IPS DF 19.7 (cell line): ENCODE measurements at places on chromosomes 12 and 14.

DNA sequence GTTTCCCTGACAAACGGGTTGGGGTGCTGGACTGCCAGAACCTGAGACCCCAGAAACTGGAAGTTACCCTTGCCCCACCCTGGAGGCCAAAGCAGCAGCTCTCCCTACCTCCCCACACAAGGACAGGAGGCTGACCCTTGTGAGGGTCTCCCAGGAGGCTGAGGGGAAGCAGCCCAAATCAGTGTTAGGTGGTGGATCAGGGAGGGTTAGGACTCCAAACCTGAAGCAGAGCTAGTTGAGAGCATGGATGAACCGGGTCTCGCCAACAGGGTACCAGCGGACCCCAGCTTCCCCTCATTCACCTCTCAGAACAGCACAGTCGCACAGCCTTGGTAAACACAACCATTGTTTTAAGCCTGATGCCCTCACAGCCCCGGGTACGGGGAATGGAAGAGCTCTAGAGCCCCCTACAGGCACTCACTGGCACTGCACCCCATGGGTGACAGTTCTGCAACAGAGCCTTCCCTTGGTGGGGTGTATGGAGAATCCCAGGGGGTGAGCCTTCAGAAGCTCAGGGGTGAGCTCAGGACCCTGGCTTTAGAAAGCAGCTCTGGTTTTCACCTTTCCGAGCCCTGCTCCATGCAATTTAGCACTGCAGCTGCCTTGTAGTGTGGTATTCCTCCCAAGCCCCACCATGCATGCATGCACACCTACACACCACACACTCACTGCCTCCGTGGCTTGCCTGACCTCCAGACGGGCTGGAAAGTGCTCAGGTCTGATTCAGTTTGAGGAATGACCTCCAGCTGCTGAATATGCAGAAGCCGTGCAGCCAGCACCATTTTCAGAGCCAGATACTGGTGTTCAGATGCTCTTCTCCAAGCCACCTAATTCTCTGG is 11.2 kb downstream of the ESRRB start:
- DNase-seq: peak; percentile 23

DNA sequence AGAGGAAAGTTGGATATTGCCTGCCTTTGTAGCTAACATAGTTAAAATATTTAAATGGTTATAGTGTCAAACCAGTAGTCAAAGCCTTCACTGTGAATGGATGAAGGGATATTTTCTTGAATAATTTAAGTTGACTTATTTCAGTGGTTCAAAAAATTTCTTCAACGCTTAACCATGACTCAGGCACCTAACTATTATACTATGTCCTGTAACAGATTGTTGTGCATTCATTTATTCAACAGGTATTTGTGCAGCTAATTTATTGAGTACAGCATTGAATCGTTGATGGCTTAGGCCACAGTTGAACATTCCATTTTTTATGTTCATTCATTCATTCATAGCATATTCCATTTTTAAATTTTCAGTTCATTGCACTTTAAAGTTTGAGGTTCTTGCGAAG is 9.2 kb downstream of the HIF1A start:
- DNase-seq: no peak

- DNase-seq: no peak
Measured at GRCh38 chr14:89575386-89576061, 158.5 kb upstream of the FOXN3 start.

DNA sequence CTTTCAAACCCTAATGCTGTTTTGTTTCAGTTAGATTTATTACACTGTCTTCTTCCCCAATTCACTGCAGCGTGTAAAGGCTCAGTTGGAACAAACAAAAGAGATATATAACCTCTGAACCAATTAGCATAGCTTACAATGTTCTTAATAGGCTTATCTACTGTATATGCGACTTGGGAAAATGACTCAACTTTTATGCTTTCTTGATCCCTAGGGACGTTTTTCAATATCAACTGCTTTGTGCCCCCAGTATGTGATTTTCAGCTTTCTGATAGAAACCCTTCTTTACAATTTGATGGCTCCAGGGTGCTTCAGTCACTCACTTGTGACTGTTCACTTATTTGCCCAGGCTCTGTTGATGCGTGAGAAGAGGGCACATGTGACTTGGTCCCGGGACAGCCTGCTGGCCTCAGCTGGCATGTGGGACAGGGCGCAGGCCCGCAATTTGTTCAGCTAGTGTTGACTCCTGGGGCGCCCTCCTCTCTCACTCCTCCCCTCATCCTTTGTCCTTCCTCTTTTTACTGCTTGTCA is 107.1 kb downstream of the TMTC2 start:
- DNase-seq: no peak

DNA sequence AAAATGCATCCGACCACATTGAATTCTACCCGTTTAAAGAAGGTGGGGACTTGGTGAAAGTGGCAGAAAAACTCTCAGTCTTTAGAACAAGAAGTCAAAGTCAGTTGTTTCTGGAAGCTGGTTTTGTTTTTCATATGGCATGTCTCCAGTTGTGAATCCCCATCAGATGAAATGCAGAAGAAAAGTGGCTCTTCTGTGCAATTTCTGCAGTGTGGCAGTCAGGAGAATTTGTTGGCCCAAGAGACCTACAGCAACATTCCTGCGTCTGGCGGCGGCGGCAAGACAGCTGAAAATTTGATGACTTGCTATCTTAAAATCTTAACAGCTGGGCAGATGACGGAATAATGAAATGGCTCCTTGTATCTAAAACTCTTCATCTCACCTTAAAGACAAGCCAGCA is 201.5 kb downstream of the FOXN3 start:
- DNase-seq: no peak

DNA sequence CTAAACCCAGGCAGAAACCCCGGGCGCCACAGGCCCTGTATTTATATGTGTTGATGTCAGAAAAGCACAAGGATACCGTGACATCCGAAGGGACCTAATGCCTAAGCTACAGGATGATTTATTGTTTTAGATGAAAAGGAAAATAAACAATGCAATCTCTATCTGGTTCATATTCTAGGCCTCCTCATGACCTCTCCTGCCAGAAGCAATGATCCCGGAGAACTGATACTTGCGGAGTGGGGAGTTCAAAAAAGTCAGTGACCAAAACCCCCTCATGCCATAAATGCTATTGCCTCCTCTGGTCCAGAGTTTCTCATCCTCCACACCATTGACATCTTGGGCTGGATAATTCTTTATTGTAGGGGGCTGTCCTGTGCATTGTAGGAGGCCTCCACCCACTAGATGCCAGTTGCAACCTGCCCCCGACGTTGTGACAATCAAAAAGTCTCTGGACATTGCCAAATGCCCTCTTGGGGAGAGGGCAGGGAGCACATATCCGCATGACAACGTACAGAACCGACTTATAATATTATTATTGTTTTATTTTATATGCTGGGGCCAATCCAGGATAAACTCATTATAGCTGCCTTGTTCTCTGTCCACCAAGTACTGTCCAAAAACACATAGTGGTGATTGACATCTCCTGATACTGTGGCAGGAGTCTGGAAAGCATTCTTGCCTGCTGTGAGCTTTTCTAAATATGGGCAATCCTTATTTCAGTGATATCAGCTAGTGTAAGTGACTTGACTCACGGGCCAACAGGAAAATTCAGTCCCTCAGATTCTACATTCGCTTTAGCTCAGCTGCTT is 1.1 kb upstream of the CSRP2 start:
- DNase-seq: no peak
